GM13976 (cell line): ENCODE measurements at places on chromosomes 6 and 20.
A peak's percentile ranks its signal among the peaks of the same experiment; 100 is the strongest.

GRCh38 chr20:34364223-34364506 is 1.1 kb downstream of the ITCH start:
- DNase-seq, result no peak

DNA sequence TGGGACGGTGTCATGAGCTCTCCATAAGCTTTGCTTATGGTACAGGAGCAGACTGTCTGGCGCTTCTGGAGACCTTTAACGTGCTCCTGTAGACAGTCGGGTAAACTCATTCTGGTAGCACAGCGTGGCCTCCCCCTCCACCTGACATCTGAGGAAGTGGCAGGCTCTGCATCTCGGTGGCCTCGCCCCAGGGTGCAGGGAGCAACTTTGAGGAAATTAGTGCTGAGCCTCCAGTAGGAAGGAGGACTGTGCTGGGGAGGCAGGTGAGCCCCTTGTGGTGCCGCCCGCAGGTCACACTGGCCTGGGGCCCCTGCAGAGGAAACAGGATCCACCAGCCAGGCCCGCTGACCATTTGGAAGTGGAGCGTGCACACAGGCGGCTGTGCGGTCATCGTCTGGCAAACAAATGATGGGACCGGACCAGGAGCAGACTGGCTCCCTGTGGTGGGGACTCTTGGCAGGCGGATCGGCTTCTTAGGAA is 57.9 kb downstream of the SYNJ2 start:
- no peak for DNase-seq

DNA sequence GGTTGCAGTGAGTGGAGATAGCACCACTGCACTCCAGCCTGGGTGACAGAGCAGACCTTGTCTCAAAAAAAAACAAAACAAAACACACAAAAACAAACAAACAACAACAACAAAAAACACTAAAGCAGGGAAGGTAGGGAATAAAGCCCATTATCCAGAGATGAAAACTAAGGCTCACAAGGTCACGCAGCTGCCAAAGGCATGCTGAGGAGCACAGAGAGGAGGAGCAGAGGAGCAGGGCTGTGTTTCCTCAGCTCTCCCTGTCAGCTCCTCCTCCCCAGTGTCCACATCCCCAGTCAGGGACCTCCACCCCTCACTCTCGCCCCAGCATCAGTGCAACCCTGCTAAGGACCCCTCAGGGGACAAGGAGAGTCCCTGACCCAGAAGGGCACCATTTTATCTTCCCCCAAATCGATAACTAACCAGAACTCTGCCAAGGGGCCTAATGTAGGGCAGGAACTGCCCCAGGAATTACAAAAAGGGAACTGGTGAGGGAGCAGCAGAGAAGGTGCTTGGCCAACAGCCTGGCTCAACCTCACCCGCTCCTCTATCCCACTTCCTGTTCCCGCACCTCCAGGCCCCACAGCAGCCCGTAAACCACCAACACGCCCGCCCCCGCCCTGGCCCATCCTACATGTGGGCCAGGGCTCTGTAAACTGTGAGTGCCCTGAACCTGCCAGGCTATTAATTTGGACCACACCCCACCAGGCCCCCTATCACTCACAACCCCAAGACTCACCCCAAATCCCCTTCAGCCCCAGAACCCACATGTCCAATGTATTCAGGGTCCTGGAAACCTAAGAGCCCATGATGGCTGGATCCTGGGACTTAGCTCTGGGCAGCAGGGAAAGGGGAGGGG is 9.0 kb downstream of the TEAD3 start:
- no peak for DNase-seq

DNA sequence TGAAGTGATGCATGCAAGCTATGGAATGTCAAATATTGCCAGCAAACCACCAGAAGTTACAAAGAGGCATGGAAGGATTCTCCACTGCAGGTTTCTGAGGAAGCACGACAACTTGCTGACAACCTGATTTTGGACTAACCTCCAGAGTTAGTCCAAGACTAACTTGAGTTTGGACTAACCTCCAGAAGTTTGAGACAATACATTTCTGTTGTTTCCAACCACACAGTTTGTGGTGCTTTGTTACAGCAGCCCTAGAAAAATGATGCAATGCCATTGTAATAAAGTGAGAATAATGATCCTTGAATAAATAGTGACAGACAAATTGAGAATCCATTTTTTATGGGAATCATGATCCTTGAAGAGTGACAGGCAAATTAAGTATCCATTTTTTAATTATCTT is 169.9 kb upstream of the HDDC2 start:
- no peak for DNase-seq

DNA sequence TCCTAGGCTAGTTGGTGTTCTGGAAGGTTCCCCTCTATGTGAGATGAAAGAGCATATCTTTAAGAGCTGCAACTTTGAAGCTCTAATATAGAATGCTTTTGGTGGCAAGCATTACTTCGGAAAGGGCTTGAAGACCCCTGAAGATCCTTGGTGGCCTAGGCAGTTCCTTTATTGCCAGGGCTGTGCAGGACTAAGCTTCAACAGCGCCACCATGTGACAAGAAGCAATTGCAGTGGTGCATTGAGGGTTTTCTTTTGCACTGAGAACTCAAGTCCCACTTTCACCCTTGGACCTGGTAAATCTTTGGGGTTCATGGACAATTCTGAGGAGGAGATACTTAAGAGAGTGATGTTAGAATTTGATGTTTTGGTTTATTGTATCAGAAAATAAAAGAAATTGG is 237.4 kb upstream of the GMDS start:
- no peak for DNase-seq

DNA sequence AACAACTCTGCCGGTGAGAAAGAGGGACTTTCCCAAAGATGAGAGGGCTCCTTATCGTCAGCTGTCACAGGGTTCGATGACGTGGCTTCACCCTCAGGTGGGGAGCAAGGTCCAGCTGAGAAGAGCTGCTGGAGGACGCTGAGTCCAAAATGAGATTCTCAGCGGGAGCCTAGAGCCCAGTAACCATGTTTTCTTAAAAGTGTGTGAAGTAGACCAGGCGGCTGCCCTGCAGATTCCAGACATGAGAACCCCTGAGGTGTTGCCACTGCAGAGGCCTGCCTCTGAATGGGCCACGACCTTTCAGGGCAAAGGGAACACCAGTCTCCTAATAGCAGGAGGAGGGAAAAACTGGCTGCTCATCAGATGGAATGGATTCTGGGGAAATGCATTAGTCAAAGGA is 375.1 kb downstream of the BTBD9 start:
- DNase-seq, result no peak

GRCh38 chr6:129353067-129353466 is 356.9 kb downstream of the ARHGAP18 start:
- no peak for DNase-seq

DNA sequence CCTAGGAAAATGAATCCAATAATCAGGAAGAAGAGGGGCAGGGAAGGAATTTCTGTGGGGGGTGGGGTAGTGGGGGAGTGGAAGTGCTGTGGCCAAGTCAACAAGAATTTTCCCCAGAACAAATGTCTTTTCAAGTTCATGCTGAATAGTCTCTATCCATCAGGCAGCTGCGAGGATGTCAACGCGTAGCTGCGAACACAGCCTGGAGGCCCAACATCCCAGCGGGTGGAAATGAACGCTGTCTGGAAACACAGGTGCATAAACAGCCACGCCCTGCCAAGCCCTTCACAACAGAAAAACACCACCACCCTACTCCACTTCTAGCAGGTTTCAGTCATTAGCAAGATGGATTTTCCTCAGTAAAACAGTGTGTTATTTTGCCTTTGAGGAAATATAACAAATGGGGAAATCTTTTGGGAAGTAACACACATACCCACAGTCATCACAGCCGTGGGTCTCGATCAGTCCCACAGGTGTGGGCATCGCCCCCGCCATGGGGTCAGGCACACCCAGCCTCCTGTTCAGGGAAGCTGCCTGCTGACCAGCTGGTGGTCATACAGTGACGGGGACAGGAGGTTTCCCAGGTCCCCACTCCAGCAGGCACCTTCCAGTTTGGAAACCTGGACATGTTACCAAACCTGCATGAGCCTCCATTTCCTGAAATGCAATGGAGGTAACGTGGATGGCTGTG is 112.1 kb upstream of the THBS2 start:
- DNase-seq, result no peak

DNA sequence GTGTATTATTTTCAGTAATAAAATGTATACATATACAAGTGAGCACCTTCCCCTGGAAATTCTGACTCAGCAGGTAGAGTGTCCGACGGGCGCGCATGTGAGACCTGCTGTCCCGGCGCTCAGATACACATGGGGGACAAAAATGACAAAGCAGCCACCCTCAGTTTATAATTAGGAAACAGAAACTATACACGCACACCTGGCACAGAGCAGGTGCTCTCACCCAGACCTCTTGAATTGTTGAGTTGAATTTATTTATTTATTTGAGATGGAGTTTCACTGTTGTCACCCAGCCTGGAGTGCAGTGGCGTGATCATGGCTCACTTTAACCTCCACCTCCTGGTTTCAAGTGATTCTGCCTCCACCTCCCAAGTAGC is 180.4 kb downstream of the ZDHHC14 start:
- no peak for DNase-seq

DNA sequence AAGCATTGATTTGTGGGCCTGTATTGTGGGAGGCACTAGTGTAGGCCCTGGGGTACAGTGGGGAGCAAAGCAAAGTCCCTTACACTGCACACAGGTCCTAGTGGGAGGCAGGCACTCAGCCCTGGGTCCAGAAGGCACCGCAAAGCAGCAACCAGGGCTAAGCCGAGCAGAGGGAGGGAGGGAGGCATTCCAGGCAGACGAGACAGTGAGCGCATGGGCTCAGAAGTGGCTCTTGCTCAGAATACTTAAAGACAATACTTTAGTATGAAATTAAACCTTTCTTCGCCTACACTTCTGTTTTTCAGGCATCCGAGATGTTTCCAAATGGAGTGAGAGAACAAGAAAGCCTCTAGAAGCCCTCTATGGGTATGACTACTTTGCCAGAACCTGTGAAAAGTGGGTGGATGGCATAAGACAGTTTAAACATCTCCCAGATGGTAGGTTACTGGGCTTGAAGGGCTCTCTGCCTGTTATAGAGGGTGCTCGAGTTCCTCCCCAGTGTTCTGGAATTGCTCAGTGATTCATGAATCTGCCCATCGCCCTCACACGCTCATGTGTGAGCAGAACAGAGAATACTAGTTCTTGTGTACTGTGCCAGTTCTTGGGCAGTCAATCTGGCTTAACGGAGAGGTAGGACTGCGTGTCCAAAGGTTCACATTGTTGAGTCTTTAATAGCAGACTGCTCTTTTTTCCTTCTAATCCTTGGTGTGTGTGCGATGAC is 18.7 kb downstream of the BPHL start:
- no peak for DNase-seq

DNA sequence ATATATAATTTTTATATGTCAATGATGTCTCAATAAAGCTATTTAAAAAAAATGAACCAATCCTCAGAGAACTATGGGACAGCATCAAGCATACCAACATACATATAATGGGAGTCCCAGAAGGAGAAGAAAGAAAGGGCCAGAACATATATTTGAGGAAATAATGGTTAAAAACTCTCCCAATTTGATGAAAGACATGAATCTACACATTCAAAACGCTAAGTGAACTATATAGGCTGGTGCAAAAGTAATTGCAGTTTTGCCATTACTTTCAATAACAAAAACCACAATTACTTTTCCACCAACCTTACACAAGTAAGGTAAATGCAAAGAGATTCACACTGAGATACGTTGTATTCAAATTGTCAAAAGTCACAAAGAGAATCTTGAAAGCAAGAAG is 43.4 kb downstream of the ZNF133 start:
- no peak for DNase-seq

DNA sequence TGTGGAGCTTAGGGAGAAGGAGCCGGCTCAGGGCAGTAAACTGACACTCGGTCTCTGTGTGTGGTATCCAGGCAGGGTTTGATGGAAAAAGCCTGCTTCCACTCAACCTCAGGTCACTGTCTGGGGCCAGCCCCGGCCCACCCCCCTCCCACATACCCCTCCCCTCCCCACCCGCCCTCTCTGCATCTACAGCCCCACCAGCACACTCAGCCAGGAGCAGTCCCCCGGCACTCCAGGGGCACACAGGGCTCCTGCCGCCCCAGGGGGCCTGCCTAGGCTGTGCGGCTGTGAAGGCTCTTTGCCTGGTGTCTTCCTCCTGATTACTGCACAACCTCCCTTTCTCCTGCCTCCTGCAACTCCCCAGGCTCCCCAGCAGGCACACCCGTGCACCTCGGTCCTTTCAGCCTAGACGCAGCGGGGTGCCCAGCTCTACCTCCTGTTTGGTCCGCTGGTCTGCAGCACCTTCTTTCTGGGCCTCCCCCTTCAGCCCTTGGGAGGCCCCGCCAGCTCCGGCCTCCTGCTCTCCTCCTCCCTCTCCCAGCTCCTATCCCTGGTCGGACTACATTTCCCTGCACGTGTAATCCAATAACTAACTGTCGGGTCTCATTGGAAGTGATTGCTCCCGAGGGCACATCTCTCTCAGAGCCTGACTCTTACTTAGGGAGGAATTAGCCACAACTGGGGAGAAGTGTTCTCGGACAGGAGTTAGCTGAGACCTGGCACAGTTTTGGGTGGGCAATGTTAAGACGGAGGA is 1.3 kb upstream of the FOXF2 start:
- DNase-seq, result peak; percentile 24

DNA sequence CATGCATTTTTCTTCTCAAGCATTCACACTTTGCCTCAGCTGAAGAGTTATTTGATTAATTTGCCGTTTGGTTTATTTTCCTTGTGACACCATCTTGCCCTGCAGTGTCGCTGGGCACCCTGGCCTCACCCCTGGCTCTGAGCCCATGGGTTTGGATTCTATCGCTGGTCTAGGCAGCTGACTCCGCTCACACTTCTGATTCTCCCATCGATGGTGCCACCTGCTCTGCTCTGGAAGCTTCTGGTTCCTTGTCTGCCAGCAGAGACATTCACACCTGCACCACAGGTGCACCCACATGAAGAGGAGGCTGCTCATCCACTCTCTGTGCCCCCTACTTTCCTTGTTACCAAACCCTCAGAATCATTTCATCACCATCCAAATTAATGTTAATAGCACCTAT is 291.6 kb upstream of the CDH4 start:
- no peak for DNase-seq

GRCh38 chr20:38162878-38163875 is 1.9 kb downstream of the TGM2 start:
- no peak for DNase-seq

- peak; percentile 50 for DNase-seq
Observed at GRCh38 chr6:118280210-118280609, 267.9 kb upstream of the PLN start.

DNA sequence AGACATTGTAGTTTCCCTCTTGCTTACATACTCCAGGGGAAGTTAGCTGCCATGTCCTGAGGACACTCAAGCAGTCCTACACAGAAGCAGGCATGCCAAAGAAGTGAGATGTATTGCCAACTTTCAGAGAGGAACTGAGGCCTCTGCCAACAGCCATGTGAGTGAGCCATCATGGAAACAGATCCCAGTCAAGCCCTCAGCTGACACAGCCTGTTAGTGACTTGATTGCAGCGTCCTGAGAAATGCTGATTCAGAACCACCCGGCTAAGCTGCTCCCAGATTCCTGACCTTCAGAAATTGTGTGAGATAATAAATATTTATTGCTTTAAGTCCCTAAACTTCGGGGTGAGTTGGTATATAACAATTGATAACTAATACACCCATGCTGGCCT is 38.1 kb downstream of the GSTA2 start:
- no peak for DNase-seq

- no peak for DNase-seq
Observed at GRCh38 chr6:33116841-33117711, 41.3 kb downstream of the HLA-DPB1 start.
